ENCODE measurements at places on chromosomes 13 and 19. TPM values are rescaled to one million over a fixed set of nuclear protein-coding genes. Genes with fewer than 3 reads are reported as not detected.

The COMP gene
- not detected for total RNA-seq

The KIR2DL3 gene
- total RNA-seq: not detected

The PEX11G gene
- total RNA-seq: 6.7 TPM

The IL11 gene
- 9.4 TPM for total RNA-seq

The THSD8 gene
- total RNA-seq: not detected

GRCh38 chr13:29125934-29126424 lies 305.8 kb downstream of the MTUS2 start:
- DNase-seq: no peak

- DNase-seq: no peak
Measured at GRCh38 chr19:47507012-47507411, 7.9 kb downstream of the NAPA start.

GRCh38 chr19:13986348-13986904 lies 19.7 kb downstream of the RFX1 start:
- peak; percentile 94 for DNase-seq
